Bronchial epithelial cell (primary cell): ENCODE measurements at places on chromosomes 2 and 18.
A peak's percentile ranks its signal among the peaks of the same experiment; 100 is the strongest.

DNA sequence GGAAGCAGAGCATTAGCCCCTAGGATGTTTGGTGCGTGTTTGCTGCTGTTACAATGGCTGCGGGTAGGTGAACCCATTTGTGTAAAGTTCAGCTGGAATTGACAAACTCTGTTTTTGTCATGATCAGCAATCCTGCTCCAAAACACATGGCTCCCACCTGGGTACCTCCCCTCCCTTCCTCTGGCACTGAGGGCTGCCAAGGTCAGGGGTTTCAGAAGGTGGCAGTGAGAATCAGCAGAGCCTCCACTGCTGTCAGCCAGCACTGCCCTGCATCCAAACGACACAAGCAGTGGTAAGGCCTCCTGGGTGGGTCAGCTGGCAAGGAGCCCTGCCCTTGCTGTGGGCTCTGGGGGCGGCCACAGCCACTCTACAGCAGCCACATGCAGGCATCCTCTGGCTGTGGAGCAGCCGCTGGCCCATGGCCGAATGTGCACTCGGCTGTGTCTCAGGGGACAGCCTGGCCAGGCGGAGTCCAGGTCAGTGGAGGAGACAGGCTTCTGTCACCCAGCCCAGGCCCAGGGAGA is 32.8 kb upstream of the LDLRAD4 start:
- DNase-seq: no peak

DNA sequence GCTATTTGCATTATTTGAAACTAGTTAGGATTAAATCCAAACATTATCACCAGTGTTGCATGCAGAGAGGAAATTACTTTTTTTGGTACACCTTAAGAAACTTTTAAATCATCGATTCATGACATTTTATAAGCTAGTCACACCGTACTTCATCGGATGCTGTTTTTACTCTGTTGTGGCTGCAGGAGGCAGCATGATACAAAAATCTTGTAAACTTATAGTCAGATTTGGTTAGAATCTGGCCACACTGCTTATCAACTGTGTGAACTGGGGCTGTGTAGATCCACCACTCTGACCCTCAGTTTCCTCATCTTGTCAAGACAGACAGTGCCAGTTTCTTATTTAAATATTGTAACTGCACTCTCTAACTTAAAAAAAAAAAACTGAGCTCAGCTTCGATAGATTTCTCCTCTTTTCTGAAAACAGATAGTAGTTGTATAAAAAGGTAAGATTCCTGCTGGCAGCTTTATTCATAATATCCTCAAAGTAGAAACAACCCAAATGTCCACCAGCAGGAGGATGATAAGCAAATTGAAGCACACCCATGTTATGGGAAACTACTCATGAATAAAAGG is 77.8 kb downstream of the RAPGEF4 start:
- peak; percentile 39 for DNase-seq

- DNase-seq: no peak
Observed at GRCh38 chr2:190563646-190564045, 29.1 kb upstream of the NEMP2 start.

DNA sequence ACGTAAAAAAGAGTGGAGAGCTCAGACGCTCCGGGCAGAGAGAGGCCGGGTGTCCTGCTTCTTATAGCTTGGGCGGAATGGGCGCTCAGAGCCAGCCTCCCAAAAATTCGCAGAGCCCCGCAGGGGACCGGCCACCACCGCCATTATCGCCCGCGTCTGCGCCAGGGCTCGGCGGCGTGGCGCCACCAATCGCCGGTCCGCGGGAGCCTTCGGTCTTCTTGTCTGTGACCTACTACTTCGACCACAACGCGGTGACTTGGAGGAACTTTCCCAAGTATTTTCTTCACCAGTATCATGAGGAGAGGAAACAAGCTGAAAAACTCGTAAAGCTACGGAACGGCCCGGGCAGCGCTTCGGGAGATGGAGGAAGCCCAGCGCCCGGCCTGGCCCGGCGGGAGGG is 1138.1 kb upstream of the CHAC2 start:
- no peak for DNase-seq

GRCh38 chr2:240143801-240144648 is 3.6 kb upstream of the OTOS start:
- peak; percentile 7 for DNase-seq

DNA sequence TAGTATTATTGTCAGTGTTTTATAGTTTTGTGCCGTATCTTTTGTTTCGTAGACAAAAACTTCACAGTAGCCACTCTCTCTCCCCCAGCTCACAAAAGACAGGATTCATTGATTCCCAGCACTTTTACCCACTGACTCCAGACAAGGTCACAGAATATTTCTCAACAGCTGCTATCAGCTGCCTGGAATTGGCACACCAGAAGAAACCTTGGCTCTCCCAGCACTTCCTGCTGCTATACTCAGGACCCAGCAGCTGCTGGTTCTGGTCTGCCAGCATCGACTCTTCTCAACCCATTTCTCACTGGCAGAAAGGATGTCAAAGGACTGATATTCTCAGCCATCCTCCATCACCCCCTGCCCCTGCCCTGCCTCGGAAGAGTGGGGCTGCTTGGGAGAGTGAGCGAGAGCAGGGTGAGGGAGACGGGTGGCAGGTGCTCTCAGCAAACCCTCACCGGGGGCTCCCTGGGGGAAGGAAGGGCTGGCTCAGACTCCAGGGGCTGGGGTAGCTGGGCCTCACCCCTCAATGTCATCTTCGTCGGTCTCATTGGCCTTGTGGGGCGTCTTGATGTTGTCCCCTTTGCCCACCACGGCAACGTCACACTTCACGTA is 6.1 kb upstream of the OTOF start:
- DNase-seq: no peak

DNA sequence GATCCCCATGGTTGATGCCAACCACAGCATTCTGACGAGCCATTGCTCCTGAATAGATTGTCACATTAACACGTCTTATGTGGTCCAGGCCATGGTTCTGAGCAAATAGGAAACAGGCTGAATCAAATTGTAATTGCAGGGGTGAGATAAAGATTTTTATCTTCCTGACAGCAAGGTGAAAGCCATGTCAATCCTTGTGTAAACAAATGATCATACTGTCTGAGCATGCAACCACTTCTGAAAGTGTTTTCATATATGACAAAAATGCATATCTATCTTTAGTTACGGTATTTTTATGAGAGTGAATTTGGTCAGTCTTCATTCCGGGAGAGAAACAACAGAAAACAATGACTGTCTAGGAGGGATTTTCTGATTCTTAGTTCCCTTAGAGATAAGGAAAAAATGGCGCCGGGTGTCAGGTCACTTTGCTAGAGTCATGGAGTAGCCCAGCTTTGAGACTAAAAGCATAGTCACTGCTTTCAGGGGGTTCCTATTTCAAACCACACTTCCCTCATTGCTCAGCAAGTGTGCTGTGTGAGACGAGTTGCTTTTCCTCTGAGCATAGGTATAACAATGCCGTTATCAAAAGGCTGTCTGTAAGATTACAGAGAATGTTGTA is 958.9 kb downstream of the DCDC2C start:
- no peak for DNase-seq

DNA sequence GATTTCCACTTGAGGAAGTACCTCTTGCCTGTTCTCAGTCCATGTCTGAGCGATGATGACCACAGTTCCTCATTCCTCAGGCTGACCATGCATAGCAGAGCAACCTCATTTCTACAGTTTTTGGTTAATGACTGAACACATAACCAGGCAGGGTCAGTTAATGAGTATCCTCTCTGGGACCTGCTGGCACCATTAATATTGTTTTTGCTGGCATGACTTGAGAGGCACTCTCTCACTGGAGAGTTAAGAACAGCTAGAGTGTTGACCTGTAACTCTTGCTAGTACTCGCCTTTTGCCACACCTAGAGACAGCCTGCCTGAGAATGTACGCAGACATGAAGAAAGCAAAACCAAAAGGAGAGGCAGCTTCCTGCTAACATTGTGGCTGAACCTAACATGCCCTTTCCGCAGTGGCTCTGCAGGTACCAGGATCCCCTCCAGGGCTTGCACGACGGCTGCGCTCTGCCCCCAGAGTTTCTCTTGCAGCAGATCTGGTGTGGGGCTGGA is 23.9 kb downstream of the PECR start:
- peak; percentile 70 for DNase-seq

- peak; percentile 28 for DNase-seq
Observed at GRCh38 chr2:147100406-147101035, 744.3 kb upstream of the ACVR2A start.

DNA sequence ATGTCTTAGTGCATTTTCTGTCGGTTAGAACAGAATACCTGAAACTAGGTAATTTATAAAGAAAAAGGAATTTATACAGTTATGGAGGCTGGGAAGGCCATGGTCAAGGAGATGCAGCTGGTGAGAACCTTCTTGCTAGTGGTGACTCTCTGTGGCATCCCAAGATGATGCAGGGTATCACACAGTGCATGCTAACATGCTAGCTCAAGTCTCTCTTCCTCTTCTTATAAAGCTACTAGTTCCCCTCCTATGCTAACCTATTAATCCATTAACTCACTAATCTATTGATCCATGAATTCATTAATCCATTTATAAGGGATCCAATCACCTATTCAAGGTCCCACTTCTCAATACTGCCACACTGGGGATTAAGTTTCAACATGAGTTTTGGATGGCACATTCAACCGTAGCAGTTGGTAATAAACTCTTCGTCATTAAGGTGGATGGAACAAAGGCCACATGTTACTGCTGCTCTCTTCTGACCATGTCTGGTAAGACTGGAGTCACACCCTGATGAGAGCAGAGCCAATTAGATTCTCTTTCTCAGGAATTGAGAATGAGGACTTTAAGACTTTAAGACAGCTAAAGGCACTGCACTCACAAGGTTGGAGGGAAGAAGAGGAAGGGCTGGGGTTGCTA is 211.6 kb upstream of the SMAD7 start:
- DNase-seq: no peak

DNA sequence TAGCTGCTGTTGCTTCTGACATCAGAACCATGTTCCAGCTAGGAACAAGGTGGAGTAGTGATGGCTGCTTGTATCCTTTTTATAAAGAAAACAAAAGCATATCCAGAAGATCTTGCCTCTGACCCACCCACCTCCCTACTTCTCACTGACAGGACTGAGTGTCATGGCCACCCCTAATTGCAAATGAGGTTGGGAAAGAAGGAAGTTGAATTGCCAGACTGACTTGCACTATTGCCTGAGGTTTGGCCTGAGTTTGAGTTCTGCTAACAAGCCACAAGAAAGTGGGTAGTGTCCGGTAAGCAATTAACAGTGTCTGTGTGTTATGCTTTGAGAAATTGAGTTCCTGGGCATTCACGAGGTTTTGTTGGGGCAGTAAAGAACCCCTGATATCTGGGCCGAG is 22.8 kb downstream of the SGPP2 start:
- DNase-seq: no peak

DNA sequence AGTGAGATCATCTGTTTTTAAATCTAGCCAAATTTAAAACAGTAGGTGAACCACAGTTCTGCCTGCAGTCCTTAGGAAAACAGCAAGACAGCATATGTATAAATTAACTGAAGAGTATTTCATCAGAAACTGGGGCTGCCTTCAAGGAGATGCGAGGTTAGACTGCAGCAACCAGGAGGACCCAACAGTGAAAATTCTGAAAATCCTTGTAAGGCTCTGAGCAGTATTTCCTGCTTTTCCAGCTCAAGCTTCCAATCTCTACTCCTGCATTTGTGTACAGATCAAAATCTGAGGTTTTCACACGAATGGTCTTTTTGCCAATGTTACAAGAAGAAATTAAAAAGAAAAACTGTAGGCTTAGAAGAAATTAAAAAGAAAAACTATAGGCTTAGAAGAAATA is 43.7 kb downstream of the CERKL start:
- no peak for DNase-seq
